Naive thymus-derived CD4-positive, alpha-beta T cell (primary cell): ENCODE measurements at places on chromosomes 13 and 19. TPM values are rescaled to one million over a fixed set of nuclear protein-coding genes. Genes with fewer than 3 reads are reported as not detected.

GRCh38 chr13:22454586-22454985 lies 726.2 kb upstream of the SGCG start:
- no peaks in the 10 kb centered on the region for H3K4me1 ChIP-seq
- no peaks in the 10 kb centered on the region for H3K36me3 ChIP-seq
- no peak overlapping the region for H3K4me3 ChIP-seq
- no peaks in the 10 kb centered on the region for H3K27me3 ChIP-seq
- DNase-seq = no peak
- H3K27ac ChIP-seq = no peak overlapping the region

Gene IGFL2
- not detected for total RNA-seq

DNA sequence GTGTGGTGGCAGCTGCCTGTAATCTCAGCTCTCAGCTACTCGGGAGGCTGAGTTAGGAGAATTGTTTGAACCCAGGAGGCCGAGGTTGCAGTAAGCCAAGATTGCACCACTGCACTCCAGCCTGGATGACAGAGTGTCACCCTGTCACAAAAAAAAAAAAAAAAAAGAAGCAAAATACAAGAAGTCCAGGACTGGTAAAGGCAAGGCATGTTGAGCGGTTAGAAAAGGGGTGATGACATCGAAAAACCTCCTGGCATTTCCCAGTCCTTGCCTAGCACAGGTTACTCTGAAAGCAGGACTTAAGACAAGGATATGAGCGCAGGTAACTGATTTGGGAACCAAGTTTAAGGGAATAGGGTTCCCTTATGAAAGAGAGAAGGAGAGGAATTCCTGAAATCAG lies 2.5 kb upstream of the LILRB4 start:
- no peak overlapping the region for H3K4me3 ChIP-seq
- H3K27ac ChIP-seq = no peak overlapping the region
- H3K27me3 ChIP-seq = peaks cover 5% of the 10 kb centered on the region
- H3K36me3 ChIP-seq = no peaks in the 10 kb centered on the region
- no peaks in the 10 kb centered on the region for H3K4me1 ChIP-seq

Gene ZNF667
- total RNA-seq = 8.1 TPM

DNA sequence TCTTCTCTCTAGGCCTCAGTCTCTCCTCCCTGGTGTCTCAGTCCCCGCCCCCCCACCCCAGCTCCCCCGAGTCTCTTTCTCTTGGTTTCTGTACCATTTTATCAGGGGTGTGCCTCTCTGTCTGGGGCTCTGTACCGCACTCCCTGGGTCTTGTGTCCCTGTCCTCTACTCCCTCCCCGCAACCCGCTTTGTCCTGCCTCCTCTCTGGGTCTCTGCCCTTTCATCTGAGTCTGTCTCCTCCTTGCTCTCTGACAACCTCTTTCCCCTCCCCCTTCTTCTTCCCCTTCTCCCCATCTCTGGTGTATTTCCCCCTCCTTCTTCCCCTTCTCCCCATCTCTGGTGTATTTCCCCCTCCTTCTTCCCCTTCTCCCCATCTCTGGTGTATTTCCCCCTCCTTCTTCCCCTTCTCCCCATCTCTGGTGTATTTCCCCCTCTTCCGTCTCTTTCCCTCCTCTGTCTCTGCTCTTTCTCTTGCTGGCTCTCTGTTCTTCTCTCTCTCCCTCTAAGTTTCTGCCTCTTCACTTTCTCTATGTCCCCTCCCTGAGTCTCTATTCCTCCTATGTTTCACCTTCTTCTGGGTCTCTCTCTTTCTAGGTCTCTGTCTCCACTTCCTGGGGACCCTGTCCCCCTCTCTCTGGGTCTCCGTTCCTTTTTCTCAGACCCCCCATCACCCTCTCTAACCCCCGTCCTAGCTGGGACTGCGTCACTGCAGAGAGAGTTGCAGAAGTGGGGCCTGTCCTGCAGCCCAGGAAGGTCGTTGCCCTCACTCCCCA lies 2.2 kb upstream of the KCNC3 start:
- H3K4me1 ChIP-seq = peaks cover 36% of the 10 kb centered on the region
- peaks cover 28% of the 10 kb centered on the region for H3K27me3 ChIP-seq
- peak overlapping the region; percentile 46 for H3K27ac ChIP-seq
- H3K36me3 ChIP-seq = no peaks in the 10 kb centered on the region
